ENCODE measurements at places on chromosomes 7 and 10.

GRCh38 chr7:2479276-2480069 is 3.3 kb upstream of the GRIFIN start:
- no peak for DNase-seq

DNA sequence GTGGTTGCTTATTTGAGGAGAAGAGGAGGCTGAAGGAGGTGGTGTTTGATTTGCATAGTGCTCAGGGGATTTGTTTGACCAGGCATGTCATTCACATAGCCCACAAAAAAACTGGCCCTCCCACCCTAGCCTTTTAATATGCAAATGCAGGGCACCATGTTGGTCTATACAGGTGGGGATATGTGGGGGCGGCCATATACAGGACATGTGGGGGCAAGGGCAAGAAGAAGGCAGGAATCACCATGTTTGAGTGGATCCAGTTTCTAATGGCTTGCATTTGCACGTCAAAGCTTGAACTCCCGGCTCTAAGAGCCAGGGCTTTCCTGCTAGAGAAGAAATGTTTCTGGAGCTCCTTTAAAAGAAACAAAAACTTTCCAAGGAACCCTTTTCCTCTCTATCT is 541.0 kb downstream of the ZWINT start:
- DNase-seq: no peak

- DNase-seq: peak; percentile 34
These were observed 1.0 kb downstream of the ACSL5 start for GRCh38 chr10:112374724-112375541.

DNA sequence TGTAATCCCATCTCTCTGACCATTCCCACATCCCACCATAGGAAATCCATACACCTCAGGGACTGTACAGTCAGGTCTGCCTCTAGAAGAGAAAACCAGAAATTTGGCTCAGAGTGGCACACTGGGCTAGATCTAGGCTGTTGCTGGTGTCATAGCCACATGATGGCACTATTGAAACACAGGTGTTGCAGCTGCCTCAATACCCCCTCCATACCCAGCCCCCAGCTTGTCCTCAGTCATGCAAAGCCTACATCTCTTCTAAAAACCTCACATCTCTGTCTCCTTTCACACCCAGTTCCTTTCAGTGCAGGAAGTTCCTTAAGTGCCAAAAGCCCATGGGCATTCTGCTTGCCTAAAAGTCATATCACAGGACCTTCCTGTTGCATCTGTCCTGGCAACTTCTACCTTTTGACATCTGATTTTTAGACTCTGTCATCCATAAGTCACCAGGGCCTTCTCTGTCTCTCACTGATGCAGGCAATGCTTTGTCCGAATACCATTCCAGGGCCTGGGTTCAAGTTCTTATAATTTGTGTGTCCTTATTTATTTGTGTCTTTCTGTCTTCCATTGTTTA is 27.0 kb upstream of the HIBADH start:
- no peak for DNase-seq

GRCh38 chr7:116569737-116570136 is 44.9 kb downstream of the CAV1 start:
- DNase-seq: no peak

DNA sequence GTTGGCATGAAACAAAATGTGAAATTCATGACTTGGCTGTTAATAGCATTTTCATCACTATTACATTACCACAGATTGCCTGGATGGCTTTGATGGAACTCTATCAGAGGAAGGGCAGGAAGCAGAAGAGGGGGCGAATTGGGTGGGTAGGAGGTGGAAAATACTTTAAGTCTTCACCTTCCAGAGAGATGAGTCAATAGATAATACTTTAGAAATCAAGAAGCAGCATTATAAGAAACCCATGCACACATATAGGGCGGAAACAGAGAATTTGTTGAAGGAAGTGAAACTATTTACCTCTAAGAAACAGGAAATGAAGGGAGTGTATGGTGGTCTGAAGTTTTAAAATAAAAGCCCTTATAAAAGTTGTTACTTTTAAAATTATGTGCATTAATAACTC is 152.1 kb upstream of the TARP start:
- DNase-seq: no peak

GRCh38 chr10:60351191-60351853 is 38.4 kb downstream of the ANK3 start:
- no peak for DNase-seq

DNA sequence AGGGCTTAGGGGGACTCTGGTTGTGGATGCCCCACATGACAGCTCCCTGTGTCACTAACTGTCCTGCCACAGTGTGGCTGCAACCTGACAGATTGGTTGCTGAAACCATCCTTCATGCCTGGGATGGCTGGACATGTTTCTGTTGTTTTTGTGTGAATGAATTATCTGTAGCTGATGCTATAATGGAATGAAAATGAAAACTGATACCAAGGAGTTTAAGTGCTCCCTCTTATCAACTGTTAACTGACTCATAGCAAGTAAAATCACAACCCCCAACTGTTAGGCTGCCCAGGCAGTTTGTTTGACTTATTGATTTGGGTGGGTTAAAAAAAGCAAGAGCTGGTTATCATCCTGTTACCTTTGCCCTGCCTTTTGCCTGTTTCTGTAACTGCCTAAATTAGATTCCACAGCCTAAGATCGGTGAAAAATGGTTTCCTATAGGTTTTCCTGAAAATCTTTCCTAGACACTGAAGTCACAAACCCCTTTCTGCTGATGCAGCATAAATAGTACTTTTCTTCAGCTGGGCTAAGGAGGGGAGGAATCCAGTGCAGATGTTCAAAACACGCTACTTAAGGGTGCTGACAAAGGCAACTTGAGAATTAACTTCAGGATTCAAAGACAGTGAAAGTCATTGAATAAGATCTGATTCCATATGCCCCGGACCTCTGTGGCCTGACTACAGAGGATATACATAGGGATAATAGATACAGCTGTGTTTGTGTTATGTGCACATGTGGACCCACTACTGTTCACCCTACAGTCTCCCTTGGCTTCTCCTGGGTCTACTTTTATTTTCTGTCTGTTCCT is 5.7 kb downstream of the FRAT2 start:
- DNase-seq: no peak

DNA sequence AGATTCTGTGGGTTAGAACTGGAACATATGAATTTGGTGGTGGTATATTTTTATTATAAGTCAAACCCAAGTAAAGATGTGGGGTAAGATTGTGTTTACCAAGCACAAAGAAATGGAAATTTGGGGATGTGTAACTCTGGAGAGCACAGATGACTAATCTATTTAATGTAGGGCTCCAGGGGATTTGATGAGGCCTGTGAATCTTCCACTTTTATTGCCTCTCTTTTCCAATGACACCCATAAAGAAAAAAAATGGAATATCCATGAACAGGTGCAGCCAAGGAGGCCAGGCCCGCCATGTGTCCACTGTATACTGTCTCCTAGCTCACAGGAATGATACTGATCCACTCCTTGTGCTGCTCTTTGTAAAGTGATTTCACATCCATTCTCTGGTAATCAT is 2.8 kb downstream of the SRGN start:
- DNase-seq: no peak

- DNase-seq: no peak
These were observed 3.8 kb downstream of the PTER start for GRCh38 chr10:16440396-16441133.

DNA sequence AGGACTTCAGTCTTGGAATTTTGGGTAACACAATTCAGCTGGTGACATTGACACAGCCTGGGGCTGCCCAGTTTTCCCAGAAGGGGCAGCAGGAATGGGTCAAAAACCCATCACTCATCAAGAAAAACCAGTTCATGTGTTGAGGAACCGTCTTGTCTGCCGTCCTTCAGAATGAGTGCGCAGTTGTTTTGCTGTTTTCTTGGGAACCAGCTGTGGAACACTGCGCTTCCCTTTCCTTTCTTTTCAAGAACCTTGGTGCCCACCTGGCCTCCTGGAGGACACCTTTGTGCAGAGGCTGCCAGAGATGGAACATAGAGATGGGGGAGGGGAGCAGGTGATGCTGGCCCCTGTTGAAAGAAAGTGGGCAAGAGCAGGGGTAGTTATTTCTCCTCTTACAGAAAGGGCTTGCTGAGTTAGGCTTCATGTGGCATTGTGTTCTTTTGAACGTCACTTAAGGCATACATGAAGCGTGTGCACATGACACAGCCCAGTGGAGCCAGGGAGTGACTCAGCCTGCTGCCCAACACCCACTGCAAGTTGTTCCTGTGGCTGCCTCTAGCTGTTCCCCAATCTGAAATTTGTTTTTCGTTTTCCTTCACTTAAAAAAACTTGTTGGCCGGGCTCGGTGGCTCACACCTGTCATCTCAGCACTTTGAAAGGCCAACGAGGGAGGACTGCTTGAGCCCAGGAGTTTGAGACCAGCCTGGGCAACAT is 87.4 kb upstream of the TNS3 start:
- peak; percentile 11 for DNase-seq

- no peak for DNase-seq
These were observed 101.2 kb downstream of the RPS24 start for GRCh38 chr10:78134773-78135306.

DNA sequence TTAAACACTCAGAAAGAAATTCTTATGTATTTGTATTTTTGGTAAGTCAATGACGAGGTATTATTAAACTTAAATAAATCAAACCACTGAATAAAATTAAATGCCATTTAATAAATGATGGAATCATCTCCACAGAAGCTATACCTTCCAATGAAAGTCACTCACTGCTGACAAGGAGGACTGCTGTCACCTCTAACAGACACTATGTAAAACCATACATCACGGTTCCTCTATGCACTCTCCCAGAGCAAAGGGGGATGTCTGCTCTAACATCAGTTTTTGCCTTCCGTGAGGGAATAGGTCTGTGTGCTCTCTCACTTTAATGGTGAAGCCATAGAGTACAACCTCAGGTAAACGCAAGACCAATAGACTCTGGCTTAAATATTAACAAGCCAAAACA is 99.7 kb upstream of the DDC start:
- no peak for DNase-seq

DNA sequence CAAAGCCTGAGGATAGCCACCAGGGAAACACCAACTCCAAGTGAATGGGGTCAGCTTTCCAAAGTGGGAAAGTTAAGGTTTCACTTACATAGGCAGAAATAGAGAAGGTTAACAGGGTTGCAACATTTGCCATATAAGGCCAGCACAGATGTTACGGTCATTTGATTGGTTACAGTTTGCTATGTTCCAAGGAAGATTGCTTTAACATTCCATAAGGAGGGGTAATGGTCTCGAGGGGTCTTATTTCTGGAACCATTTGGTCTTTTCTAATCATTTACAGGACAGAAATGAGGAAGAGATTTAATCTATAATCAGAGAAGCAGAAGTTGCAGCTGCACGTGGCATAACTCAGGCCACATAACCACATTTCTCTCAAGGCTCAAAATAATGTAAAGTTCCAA is 679.4 kb upstream of the C7orf33 start:
- no peak for DNase-seq

DNA sequence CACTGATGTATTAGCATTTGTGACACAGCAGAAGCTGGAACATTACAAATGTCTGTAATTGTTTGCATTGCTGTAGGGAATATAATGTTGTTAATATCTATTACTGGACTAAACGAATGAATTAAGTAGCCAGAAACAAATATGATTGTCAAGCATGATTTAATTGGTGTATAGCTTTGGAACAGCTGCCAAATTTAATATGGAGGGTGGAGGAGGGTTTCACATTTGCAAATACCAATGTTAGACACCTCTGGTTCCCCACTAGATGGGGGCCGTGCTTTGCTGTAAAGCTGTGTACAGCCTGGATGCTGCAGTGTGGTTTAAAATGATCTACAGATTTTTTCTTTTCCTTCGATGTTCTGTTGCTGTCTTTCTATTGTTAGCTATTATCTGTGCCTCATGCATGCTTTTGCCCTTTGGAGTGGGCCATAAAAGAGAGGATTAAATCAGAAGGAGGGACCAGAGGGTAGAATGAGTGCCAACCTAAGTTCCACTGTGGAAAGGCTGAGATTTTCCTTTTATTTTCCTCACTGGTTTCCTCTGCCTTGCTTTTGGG is 23.1 kb downstream of the DNAJB9 start:
- no peak for DNase-seq

GRCh38 chr7:76302347-76303201 is at the start of gene HSPB1:
HSPB1 (plus strand) TSS chr7:76302673; CDS start chr7:76302713, 40 bp downstream.
- peak; percentile 72 for DNase-seq

DNA sequence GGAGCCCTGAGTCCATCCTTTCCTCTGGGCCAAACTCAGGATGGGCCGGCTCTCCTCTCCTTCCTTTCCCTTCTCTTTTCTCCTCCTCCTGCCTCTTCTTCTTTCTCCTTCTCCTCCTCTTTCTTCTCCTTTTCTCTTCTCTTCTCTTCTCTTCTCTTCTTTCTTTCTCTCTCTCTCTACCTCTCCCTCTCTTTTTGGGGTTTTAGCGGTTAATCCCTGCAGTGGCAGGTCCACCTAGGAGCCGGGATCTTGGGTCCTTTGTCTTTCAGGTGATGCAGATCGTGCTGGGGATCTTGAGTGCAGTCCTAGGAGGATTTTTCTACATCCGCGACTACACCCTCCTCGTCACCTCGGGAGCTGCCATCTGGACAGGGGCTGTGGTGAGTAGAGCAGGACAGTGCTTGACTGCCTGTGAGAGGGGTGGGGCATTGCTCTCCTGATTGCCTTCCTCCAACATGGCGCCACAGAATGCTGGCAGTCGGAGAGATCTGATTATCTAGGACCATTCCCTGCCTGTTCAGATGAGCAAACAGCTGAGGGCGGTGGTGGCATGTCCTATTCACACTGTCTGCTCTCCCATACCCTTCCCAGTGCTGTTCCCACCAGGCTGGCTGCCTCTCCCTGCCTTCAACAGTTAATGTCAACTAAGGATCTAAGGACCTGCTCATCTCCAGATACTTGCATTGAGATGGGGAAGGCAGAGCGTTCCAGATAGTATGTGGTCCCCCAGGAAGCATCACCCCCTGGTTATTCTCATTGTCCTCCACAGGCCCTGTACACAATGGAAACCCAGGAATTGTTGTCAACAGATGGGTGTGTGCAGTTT is 1.6 kb downstream of the TMEM176A start:
- DNase-seq: no peak

DNA sequence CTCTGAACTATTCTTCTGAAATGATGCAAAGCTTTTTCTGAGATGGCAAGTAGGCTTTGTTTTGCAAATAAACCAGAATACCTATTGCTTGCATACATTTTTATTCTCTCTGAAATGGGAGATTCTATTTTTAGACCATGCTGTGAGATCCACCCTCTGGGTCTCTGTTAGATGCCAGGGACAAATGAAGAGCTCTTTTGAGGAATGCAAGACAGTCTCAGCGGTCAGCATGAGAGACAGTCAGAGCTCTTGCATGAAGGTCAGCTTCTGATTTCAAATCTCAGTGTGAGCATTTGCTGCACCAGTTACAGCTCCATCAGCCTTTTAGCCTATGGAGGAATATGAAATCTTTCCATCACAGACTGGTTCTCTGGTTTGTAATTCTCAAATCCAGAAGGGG is 429.9 kb upstream of the KLF6 start:
- DNase-seq: no peak

- no peak for DNase-seq
These were observed 134.1 kb downstream of the FZD1 start for GRCh38 chr7:91398341-91398740.

Measured in CD4-positive, alpha-beta T cell treated with Interleukin-6 at 100 ng/mL for 8 hours (primary cell).